Immature natural killer cell (primary cell): ENCODE measurements at places on chromosomes 2 and 18.

DNA sequence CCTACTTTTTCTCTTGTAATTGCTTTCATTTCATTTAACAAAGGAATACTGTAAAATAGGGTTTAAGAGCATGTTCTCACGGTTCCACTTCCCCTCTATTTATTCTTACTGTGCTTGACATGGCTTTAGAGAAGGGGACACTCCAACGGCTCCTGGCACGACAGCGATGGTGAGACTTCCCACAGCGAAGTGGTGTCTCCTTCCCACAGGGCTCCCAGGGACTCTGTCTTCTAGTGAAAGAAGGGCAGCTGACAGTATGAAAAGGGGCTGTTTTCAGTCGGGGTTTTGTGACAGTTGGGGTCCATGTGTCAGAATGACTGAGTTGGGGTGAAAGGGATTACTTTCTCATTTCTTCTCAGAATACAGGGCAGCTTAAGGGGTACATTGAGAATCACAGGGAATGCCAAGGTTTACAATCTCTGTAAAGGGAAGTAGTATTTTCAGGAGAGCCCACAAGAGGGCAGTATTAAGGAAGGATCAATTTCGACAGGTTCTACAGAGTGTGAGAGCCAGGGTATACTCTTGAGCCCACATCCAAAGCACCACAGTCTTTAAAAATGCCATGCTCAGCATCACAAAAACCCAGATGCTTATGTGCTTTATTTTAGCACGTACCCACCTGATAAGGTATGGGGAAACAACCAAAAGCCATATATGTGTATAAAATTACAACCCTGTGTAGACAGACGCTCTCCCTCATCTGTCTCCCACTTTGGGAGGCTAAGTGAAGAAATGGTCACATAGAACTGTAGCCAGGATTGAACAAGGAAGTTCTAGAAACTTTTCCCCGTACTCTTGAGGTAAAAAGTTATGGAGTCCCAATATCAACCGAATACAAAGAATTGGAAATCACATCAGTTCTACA is 31.3 kb upstream of the RAPGEF4 start:
- no peak for DNase-seq

DNA sequence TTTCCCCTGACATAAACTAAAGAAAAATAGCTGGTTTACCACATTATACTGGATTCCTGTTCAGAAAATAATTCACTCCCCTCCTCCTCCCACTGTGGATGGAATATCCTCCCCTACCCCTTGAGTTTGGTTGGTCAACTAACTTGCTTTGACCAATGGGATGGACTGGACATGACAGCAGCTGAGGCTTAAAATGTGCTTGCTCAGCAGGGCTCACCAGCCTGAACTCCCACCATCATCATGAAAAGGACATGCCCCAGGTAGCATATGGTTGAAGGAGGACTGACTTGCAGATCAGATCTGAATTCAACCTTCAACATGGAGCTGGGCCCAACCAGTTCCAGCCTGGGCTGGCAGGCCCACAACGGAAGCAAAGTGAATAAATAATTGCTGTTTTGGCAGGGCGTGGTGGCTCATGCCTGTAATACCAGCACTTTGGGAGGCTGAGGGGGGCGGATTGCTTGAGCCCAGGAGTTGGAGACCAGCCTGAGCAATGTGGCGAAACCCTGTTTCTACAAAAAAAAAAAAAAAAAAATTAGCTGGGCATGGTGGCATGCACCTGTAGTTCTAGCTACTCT is 284.4 kb downstream of the AFF3 start:
- DNase-seq = no peak

DNA sequence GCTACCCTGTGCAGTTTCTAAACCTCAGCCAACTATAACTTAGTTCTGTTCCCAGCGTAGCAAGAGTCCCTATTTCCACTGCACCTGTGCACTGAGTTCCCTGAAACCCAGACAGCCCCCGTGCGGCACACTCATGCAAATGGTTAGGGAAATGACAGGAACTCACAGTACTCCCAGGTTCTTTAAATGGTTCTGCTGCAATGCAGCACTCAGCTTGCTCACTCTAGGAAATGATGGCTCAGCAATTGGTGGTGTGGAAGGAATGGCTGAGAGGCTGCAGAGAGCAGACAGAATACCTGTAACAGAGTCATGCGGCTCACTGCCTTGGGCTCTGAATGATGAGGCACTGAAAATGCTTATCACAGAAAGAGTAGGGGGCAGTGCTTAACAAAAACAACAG is 143.0 kb downstream of the RAD51AP2 start:
- no peak for DNase-seq

DNA sequence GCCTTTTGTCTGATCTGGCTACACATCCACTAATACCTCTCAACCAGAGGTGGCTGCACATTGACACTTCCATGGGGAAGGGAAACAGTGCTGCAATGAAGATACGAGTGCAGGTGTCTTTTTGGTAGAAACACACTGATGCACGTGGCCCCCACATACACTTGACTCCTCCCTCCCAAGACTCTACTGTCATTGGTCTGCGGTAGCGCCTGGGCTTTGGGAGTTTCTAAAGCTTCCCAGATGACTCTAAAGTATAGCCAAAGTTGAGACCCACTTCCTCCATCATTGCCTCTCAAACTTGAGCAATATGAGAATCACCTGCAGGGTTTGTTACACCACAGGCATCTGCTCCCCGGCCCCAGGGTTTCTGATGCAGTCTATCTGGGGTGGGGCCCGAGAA is 11.0 kb downstream of the SLC14A1 start:
- DNase-seq = no peak

GRCh38 chr2:33236482-33237385 is 239.7 kb upstream of the RASGRP3 start:
- no peak for DNase-seq

- DNase-seq = no peak
Observed at GRCh38 chr2:222604749-222605515, 51.0 kb downstream of the FARSB start.

- no peak for DNase-seq
Observed at GRCh38 chr2:104434318-104434792, 419.6 kb upstream of the POU3F3 start.

GRCh38 chr18:35050028-35050546 is 8.9 kb downstream of the MAPRE2 start:
- DNase-seq = peak; percentile 46

GRCh38 chr2:218894151-218894879 is 13.7 kb downstream of the WNT10A start:
- DNase-seq = no peak

GRCh38 chr2:240767341-240767740 is 52.7 kb downstream of the KIF1A start:
- no peak for DNase-seq

- DNase-seq = no peak
Observed at GRCh38 chr2:160426604-160427003, 67.0 kb downstream of the RBMS1 start.

DNA sequence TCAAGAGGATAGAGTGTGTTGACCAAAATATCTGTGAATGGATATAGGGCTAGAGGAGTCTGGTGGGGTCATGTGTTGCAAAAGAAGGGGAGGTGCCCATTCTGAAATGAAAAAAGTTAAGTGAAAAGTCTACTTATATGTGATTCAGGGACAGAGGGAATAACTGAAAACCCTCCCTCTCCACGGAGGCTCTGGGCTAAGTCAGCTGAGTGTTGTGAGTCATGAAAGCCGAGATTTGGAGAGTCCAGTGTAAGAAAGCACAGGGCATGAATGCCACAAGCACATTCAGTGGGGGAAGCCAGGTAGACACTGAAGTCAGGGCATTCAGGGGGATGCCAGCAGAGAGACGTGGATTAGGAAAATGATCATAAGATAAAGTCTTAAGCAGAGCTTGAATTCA is 871.9 kb downstream of the TSN start:
- DNase-seq = no peak

GRCh38 chr18:53757328-53757727 is 467.1 kb downstream of the MBD2 start:
- DNase-seq = no peak
